Right ventricle myocardium inferior (tissue), 1 donor: ENCODE measurements at places on chromosomes 1 and 21. TPM values are rescaled to one million over a fixed set of nuclear protein-coding genes. Genes with fewer than 3 reads are reported as not detected.

Gene ERG
- total RNA-seq = 18.1 TPM

DNA sequence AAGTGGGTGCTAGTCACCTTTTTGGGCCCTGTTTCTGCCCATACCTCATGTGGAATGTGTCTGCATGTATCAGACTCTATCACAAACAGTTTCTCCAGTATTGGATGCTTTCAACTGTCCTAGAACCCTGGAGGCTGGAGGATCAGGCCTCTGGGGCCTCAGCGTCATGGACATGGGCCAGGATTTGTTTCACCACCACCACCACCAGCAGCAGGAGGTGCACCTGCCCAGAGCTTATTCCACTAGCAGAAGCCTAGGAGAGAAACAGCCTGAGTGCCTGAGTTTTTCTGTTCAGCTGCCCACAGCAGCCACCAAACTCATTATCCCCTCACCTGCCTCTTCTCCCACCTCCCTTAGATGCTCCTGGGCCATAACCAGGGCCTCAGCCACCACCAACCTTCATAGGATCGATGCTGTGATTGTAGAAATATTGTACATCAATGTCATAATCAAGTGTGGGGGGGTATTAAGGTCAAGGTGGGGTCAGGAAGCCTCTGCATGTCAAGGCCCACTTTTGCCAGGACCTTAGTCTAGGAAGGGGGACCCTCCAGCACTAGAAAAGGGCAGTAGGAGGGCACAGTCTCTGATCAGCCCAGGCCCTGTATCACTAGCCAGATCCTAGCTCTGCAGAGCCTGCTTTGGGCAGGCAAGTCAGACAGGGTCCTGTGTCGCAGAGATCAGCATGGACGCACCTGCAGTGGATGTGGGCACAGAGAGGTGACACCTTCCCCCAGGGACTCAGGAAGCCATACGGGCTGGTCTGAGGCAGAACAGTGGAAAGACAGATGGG is 9.3 kb downstream of the DMAP1 start:
- DNase-seq = no peak

DNA sequence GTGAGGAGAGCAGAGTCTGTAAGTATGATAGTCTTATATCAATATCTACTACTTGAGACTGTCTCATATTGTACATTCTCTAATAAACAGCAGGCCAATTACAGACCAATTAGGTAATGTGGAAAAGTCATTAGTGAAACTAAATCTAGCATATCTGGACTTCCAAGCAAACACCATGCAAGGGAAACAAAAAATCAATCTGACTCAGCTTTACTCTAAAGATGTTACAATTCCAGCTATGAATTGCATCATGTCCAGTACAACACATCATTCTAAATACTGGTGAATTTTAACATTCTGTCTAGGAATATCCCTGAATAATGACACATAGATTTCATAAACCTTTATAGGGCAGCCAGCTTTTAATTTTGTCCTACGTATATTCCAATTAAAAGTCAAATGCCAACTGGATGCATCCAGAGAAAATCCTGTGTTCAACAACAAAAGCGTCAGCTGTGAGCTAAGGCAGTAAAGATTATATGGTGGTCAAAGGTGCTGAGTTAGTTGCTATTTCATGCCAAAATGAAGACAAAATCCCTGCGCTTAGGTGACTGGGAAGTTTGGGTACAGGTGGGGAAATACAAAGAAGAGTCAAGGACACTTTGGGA is 159.3 kb downstream of the TTLL7 start:
- DNase-seq = no peak

- DNase-seq = no peak
These were observed 178.6 kb upstream of the HMGB4 start for GRCh38 chr1:33685256-33685655.

DNA sequence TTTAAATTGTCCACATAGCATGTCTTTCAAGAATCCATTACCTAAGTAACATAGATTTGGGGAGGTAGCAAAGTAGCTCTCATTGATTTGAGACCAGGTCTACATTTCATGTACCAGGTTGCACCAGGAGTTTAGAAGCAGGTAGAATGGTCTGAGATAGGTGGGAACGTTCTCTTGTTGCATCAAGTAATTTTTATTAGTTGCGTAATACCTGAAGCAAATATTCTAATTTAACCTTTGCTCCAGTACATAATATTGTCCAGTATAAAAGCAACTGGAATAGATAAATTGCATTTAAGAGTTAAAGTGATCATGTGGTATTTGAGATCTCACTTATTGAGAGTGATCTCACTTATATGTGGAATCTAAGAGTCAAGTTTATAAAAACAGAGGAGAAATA is 597.1 kb upstream of the PRMT6 start:
- DNase-seq = no peak
